Dermis blood vessel endothelial cell (primary cell): ENCODE measurements at places on chromosomes 5 and 9.
A peak's percentile ranks its signal among the peaks of the same experiment; 100 is the strongest.

GRCh38 chr5:131430794-131431193 lies 166.9 kb downstream of the CDC42SE2 start:
- DNase-seq = no peak

DNA sequence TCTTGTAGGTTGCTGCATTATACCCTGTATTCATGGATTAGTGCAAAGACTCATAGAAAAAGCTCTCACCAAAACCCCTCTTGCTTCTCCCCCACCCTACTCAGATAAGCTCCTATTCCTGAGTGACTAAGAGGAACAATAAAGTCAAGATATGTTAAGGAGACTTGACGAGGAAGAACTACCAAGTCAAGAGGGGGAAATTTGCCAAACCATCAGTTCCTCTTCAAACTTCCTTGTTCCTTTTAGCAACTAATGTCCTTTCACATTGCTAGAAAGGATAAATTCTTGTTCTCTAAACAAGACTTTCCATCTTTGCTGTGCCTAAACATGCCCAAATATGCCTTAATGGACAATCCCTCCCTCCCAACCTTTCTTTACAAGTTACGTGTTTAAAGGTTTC lies 27.0 kb downstream of the CNOT8 start:
- no peak for DNase-seq

- DNase-seq = no peak
These were observed 13.7 kb upstream of the RUFY1 start for GRCh38 chr5:179536676-179537075.

- DNase-seq = no peak
These were observed 162.1 kb downstream of the CWC27 start for GRCh38 chr5:64930672-64931318.

- peak; percentile 30 for DNase-seq
These were observed 1.0 kb upstream of the ERCC6L2 start for GRCh38 chr9:95874303-95874988.

DNA sequence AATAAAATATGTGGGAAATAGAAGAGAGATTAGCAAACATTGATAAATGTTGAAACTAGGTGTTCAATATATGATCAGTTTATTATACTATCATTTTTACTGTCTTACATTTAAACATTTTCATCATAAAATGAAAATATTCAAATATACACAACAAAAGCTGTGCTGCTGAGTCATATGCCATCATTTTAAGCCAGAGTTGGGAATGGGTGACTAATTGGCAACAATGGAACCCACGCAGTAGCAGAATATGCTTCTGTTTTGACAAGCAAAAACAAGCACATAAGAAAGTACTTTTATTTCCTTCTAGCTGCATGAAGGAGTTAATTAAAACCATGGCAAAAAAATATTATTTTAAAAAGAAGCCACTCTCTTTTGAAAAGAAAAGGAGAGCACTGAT lies 340.0 kb upstream of the EDIL3 start:
- no peak for DNase-seq

DNA sequence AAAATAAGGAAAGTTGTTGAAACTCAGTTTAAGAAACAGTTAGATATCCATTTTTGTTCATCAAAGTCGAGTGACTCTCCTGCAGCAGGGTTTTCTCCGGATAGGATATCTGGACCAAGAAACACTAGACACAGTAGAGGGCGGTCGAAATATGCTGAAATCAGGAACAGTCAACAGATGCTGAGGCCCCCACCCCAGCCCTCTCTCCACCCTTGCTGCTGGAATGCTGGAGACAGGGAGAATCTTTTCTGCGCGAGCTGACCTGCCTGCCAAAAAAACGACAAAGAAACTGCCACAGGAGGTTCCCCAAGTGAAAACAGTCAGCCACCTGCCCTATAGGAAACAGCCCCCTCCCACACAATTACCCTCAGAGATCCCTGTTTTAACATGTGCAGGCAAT lies 4.3 kb upstream of the IL13 start:
- no peak for DNase-seq

DNA sequence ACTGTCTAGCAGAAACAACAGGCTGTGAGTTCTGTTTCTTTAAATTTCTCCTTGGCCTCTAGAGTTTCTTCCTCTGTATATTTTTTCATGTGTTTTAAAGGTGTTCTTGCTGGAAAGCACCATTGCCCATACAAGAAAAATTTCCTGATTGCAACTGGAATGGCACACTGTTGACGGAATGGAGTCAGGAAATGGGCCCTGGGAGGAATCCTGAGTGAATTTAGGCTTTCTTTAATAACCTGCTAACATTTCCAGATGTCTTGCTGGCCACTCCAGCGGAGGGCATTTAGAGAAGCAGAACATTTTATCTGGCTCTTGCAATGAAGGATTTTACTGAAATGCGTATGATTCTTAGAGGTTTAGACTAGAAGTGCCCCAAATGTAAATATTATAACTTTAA lies 736.3 kb downstream of the TAF11L14 start:
- no peak for DNase-seq

DNA sequence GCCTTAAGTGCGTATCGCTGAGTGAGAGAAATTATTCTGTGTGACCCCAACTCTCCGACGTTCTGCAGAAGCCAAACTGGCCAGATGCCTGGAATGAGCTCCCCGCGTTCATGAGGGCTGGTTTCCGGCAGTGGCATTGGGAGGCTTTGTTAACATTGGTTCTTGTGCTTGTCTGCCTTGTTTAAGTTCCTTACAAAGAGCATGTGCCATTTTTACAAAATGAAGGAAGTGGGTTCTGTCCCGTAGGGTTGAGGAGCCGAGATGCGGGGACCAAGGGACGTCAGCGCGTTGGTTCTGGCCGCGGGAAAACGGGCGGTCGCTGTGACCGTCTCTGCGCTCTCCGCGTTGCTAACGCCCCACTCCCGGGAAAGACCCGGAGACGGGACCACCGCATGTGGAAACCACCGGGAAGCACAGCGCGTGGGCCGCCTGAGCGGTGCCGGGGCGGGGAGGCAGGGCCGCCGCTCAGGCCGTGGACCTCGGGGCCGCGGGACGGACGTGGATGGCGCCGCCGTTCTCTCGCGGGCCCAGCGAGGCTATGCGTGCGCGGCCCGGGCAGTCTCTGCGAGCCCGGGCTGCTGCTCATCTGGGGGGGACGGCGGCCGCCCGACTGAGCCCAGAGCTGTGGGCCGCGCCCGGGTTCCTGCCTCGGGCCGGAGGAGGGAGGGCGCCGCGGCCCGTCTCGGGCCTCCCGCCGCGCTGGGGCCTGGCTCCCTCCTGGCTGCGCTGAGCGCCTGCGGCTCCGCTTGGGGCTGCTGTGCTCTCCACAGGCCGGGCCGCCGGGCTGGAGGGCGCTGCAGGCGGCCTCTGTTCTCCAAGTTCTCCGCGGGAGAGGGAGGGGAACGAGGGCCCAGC lies 13.4 kb downstream of the RABL6 start:
- DNase-seq = peak; percentile 24

GRCh38 chr5:157708866-157709265 lies 22.4 kb upstream of the THG1L start:
- DNase-seq = no peak

DNA sequence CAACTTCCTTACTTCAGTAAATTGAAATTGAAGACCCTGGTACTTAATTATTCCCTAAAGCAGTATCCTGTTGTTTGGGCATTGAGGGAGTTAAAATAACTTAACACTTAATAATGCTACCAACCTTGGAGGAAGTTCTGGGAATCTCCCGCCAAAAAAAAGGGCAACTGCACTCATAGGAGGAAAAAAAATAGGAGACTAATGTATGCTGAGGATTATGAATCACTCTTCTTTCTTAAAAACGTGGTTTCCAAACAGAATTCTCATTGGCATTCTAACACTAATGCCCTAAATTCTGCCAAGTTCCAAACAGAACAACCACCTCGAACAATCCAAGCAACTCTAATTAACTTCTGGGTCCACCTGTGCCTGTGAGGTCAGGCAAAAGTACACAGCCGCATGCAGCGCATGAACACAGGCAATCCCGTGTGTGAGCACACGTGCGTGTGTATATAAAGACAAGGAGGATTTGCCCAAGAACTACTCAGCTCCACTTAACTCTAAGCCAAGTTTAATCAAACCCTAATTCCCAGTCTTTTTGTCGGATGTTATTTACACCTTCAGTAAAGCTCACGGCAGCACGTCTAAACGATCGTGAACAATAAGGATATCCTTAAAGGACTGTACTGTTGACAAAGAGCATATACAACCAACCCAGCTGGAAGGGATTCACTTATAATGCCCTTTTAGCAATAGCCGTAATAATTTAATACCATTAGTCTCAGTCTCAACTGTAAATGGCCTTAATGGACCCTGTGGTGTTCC lies 78.4 kb downstream of the EBF1 start:
- no peak for DNase-seq

- DNase-seq = no peak
These were observed 4.4 kb upstream of the GLIPR2 start for GRCh38 chr9:36132086-36132485.

GRCh38 chr9:111566234-111566633 lies 33.2 kb downstream of the PTGR1 start:
- peak; percentile 81 for DNase-seq

GRCh38 chr5:153744751-153745150 lies 254.3 kb downstream of the GRIA1 start:
- no peak for DNase-seq

GRCh38 chr5:142587354-142587965 lies 98.4 kb downstream of the FGF1 start:
- DNase-seq = peak; percentile 73

DNA sequence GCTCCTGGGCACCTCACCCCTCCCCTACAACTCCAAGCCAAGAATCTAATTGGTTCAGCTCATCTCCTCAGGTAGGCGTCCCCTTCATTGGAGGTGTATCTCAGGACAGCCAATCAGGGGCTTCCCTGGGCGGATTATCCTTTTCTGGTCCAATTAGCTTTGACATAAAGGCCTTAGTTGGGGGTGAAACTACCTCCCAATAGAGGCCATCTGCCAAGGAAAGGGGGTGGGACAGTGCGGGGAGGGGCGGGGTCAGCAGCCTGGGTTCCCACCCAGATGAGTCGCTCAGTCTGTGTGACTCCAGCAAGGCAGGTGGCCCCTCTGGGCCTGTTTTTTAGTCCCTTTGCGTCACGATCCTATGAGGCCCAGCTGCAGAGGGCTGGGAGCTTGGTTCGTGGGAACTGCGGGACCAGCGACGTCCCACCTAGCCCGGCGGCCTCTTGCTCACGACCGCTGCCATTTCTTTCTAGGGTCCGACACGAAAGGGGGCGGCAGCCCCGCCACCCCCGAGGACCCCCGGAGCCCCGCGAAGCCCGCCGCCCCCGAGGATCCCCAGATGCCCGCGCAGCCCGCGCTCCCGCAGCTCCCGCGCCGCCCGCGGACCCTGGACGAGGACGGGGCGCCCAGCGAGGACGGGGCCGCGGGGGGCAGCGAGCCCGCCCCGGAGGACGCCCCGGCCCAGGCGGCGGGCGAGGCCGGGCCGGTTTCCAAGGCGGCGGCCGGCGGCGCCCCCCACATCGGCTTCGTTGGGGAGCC lies 8.9 kb downstream of the PRRT1B start:
- DNase-seq = no peak

DNA sequence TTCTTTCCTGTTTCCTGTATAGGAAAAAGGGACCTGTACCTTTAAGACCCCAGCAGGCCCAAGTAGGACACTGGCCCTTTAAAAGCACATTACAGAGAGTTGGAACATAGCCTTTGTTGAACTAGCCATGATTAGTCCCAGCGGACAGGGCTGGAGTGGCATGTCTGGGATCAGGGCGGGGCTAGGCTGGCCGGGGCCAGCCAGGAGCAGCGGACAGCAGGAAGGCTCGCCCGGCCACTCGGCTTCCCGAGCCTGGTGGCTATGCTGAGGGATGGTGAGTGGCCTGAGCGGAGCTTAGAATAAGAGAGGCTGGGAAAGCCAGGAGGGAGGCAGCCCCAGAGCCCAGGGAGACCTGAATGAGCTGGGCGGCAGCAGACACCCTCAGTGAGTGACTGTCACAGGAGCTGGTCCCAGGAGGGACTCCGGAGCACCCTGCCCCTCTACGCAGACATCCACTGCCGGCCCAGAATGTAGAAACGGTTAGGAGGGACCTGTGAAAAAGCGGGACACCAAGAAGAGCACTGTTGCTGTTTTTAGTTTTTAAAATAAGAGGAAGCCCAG lies 92.1 kb downstream of the DAB2IP start:
- peak; percentile 92 for DNase-seq

DNA sequence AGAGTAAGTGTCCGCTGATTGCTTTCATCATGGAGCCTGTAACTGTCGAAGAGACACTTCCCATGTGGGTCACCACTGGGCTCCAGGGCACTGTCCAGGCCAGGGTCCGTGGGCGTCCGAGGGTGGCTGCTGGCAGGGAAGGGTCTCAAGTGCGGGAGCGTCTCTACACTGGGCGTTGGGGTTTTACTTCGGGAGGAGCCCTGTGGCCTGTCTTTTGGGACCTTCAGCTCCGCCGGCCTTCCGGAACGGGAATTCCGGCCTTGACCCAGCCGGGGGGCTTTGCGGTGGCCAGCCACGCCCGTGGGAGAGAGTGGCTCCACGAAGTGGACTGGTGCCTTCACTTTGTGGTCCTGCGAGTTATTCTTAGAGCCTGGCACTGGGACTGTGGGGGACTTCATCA lies 86.2 kb downstream of the CAMSAP1 start:
- DNase-seq = no peak

- DNase-seq = no peak
These were observed 34.7 kb downstream of the ADAMTS2 start for GRCh38 chr5:179310439-179311090.

GRCh38 chr5:40321514-40321913 lies 358.2 kb upstream of the PTGER4 start:
- peak; percentile 58 for DNase-seq

DNA sequence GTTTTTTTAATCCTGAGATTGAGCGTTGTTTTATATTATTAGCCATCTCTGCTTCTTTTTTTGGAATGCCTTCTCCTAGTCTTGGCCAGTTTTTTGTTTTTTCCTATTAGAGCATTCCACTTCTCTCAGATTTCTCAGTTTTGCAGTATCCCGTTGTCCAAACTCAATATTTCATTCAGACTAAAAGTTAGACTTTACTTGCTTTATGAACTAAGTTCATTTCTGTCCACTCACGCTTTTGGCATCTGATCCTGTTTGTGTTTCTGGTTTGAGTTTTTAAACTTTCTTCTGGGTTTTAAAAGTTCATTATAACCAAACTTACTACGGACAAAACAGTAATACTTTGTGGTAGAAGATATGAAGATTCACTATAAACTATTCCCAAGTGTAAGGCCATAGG lies 288.3 kb upstream of the MPDZ start:
- DNase-seq = peak; percentile 26

- no peak for DNase-seq
These were observed 32.5 kb downstream of the TERT start for GRCh38 chr5:1262381-1262780.

GRCh38 chr5:154243736-154244135 lies 53.2 kb downstream of the GALNT10 start:
- DNase-seq = no peak
